ENCODE measurements at places on chromosomes 7 and 10.

GRCh38 chr7:102916881-102917280 lies 4.1 kb downstream of the LRRC17 start:
- no peak for DNase-seq

- no peak for DNase-seq
These were observed 3.8 kb upstream of the HOXA4 start for GRCh38 chr7:27134392-27134791.

GRCh38 chr7:24283897-24284698 lies at the start of gene NPY:
Gene NPY (plus strand): TSS chr7:24284190. CDS start chr7:24285241, 1,051 bp downstream.
- peak; percentile 3 for DNase-seq

DNA sequence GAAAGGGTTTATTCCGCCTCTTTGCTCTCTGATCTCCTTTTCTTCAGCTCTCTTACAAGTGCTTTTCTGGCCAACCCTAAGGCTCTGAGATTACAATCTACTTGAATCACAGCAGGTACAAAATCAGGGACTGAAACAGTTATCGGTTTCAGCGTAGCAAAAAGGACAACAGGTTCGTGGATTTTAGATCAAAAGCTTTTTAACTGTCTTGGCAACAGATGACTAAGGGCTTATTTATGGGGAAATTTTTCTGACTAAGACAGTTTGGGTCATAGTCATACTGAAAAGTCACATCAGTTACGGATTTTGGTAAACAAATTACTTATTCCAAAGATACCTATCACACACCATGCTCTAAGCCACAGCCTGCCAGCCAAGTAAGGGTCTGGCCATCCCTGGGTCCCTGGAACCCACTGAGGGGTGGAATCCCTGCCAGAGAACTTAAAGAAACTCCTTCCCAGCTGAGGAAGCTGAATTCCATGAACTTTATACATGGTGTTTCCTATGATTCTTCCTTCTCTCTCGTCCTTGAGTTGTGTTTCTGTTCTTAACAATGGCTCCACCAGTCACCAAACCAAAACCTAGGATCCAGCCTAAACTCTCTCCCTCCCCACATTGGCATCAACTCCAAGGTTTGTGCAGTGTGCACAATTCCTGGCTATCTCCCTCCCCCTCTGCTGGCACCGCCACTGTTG lies 169.3 kb downstream of the FAM107B start:
- no peak for DNase-seq

DNA sequence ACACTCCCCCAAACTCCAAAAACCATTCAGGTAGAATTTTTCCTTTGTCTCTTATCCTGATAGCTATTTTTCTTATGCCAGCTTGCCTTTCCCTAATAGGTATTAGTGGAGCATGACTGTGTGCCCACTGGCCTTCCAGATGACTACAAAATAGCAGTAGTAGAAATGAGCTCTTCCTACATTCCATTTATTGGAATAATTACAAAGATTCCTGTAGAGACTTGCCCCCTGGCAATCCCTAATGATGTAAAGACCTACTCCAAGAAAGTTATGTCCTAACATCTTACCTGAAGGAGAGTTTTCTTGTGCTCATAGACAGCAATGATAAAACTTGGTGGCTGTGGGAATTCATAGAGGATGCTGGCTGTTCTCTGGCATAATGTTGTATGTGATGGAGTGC lies 501.8 kb downstream of the GATA3 start:
- no peak for DNase-seq

DNA sequence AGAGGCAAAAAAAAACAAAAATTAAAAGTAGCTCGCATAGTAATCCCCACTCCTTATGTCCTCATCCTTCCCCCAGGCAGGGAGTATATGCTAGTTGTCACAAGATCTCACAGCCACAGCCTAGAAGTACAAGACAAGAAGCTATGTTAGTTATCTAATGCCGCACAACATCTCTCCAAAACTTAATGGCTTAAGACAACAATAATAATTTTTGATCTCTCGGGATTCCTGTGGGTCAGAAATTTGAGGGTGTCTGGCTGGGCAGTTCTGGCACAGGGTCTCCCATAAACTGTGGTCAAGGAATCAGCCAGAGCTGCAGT lies 39.7 kb downstream of the CPVL start:
- DNase-seq, result no peak

GRCh38 chr10:114172216-114172615 lies 1.8 kb downstream of the CCDC186 start:
- DNase-seq, result no peak

- no peak for DNase-seq
These were observed 262.2 kb upstream of the SEMA3C start for GRCh38 chr7:81181066-81181465.

GRCh38 chr10:28054228-28054860 lies 55.5 kb upstream of the ODAD2 start:
- DNase-seq, result no peak

DNA sequence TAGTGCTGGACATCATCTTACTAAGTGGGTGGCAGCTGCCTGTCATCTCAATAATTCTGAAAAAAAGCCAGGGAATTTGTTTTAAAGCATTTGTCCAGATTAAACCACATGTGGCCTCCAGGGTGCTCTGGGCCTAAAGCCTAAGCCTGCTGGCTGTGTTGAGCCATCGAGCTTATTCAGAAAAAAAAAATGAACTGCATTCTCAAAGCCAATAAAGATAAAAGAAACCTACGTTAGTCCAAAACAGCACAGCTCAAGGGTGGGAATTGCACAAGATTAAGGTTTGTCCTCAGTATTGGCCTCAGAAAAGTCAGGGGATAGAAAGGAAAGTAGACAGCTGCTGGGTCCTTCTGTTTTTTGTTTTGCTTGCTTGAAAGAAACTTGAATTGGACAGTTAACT lies 22.6 kb upstream of the PRTFDC1 start:
- DNase-seq, result no peak

GRCh38 chr7:19754521-19755116 lies 18.8 kb downstream of the TMEM196 start:
- no peak for DNase-seq

- DNase-seq, result no peak
These were observed 252.6 kb upstream of the MTPN start for GRCh38 chr7:136229790-136230189.

DNA sequence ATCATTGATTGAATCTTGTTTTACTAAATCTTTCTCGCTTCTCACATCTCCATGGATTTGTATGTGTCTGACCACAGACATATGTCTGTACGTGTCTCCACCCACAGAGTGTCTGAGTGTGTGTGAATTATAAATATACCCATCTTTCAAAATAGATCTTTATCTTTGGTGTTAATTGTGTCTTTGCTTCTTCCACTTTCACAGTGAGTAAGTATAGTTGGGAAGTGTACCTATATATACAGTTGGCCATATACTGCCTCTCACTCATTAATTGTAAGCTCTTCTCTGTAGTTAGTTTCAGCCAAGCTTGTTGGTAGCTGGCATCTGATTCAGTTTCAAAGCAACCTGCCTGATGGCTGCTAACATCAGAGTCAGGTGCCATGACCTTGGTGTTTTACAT lies 18.4 kb downstream of the EEPD1 start:
- DNase-seq, result no peak

DNA sequence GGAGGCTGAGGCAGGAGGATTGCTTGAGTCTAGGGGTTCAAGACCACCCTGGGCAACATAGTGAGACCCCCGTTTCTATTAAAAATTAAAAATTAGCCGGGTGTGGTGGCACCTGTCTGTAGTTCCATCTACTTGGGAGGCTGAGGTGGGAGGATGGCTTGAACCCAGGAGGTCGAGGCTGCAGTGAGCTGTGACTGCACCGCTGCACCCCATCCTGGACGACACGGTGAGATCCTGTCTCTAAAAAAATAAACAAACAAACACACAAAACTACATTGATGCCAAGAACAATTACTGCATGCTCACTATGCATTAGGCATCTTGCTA lies 761 bp upstream of the CHST12 start:
- DNase-seq, result no peak

DNA sequence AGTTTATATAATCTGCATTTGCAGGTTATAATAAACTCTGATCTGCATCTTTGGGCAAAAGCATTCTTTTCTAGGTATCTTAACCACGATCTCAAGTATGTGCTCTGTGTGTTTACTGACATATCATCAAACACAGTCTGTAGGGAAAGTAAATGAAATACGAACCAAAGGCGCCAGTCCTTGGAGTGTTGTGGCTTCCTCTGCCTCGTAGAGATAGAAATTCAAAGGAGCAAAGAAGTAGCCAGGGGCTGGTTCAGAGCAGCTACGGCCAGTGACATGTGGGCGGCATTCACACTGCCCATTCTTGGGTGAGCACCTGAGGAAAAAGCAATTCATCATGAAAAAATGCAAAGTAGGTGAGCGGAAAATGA lies 38.7 kb downstream of the LAMB4 start:
- no peak for DNase-seq

DNA sequence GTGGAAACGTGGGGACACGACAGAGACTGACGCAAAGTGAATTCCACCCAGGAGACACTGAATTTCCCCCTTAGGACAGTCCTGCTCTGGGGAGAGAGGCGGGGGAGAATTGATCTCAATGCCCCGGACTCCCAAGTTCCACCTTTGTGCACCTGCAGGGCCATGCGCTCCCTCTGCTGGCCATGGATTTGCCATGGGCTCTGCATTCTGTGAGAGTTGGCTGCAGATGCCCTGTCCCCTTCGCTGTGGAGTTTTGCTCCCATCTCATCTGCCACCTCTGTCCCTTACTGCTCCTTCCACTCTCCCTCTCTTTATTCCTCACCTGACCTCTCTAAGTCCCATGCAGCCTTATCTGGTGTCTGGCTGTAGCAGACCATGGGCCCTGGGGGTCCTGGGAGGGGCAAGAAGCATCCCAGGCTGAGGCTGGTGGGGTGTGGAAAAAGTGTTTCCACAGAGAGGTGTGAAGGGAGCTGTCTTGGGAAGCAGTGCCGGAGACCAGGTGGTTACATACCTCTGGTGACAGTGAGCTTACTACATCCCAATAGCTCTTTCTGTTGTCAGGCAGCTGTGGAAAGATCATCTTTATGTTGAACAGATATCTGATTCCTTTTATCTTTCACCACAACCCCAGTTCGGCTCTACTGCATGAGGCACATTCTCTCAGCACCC lies 14.3 kb downstream of the GHRHR start:
- peak; percentile 36 for DNase-seq

GRCh38 chr7:24945899-24946298 lies 34.1 kb downstream of the OSBPL3 start:
- DNase-seq, result no peak

DNA sequence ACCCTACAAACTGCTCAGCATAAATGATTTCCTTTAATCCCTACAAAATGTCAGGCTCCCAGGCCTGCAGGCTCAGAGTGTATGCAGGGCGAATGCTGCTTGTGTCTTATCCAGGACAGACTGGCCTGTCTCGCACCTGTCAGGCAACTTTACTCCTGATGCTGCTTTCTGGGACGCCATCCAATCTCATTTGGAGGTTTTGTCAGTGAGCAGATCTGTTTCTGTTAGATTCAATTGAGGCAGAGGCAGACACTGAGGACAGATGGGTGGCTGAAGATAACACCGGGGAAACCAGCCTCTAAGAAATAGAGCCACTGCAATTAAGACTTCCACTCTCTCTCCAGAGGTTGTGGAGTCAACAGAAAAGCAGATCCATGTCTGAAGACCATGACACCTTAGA lies 115.6 kb downstream of the DPP6 start:
- no peak for DNase-seq

All from NCI-H2171 (cell line).